ENCODE measurements at places on chromosomes 2 and 18.
A peak's percentile ranks its signal among the peaks of the same experiment; 100 is the strongest.

GRCh38 chr2:200125444-200126284 is 170.3 kb downstream of the MAIP1 start:
- DNase-seq = no peak

DNA sequence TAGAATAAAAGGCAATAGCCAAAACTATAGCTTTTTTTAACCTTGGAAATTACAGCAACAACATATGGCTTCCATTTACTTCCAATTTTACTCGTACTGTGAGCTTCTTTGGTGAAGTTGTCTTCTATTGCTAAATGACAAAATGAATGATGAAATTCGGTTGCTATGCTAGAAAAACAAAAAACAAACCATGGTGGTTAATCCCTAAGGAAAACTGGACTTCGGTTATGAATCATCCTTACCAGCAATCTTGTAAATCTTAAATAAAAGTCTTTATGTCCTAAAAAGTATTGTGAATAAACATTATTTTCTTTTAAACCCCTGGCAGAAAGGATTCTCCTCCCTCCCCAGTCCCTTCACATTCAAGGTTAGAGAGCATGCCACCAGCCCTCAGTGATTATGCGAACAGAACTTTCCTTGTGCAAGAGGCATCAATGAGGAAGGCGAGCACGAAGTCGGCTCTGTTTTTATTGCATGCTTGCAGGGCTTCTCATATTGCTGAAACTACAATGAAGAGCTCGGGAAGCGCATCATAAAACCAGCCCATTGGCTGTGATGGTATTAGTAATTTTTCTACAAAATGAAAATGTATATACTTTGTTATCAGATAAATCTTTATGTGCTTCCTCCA is 62.9 kb downstream of the ZNF521 start:
- DNase-seq = no peak

GRCh38 chr2:111028720-111029119 is 92.0 kb upstream of the BCL2L11 start:
- peak; percentile 15 for DNase-seq

DNA sequence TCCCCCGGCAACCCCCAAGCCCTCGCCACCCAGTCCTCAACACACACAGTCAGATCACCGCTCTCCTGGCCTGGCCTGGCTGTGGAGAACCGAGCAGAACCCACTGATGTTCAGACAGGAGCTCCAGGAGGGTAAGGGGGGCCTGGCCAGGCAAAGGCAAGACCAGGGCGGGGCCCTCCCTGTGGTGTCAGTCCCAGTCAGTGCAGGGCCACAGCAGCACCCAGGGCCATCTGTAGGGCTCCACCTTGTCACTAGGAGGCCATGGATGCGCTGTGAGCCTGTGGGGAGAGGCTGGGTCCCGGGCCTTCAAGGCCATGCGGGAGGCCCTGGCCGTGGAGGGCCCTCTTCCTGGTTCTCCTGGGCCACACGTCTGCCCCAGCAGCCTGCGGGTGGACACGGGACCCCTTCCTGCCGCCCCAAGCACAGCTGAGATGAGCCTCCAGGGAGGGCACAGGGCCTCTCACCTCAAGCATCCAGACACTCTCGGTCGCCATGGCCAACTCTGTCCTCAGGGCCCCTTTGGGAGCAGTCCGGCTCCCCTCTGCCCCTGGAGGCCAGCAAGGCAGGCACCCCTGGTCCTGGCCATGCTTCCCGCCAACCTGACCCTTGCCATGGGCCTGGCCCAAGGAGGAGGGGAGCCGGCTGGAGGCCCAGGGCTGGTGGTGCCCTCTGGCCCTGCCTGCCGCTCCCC is 2.0 kb downstream of the ANO7 start:
- no peak for DNase-seq
